ENCODE measurements at places on chromosomes 16 and 17. TPM values are rescaled to one million over a fixed set of nuclear protein-coding genes. Genes with fewer than 3 reads are reported as not detected.

ZG16B gene
- 2.4 TPM for total RNA-seq

GRB7 gene
- total RNA-seq, result 2.9 TPM

GNGT2 gene
- total RNA-seq, result 0.42 TPM

MTMR4 gene
- 41.1 TPM for total RNA-seq

KRT20 gene
- total RNA-seq, result 23.2 TPM

PPM1E gene
- total RNA-seq, result 1.3 TPM

- DNase-seq, result no peak
Measured at GRCh38 chr17:68509141-68510057, 2.8 kb upstream of the PRKAR1A start.

DNA sequence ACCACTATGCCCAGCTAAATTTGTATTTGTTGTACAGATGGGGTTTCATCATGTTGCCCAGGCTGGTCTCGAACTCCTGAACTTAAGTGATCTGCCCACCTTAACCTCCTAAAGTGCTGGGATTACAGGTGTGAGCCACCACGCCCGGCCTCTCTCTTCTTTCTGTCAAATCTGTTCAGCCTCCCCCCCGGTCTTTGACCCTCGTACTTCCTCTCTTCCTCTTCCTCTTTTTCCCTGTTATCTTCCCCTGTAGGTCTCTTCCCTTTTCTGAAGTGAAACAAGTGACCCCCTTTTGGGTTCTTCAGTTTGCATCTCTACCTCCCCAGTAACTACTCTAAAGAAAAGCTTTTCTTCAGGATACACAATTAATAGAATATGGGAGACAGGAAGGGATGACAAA, 31.7 kb upstream of the DHX40 start:
- no peak for DNase-seq

- no peak for DNase-seq
Measured at GRCh38 chr17:33204156-33204555, 88.9 kb downstream of the ASIC2 start.
